ENCODE measurements at places on chromosomes 7 and 10. TPM values are rescaled to one million over a fixed set of nuclear protein-coding genes. Genes with fewer than 3 reads are reported as not detected.
A peak's percentile ranks its signal among the peaks of the same experiment; 100 is the strongest.

DNA sequence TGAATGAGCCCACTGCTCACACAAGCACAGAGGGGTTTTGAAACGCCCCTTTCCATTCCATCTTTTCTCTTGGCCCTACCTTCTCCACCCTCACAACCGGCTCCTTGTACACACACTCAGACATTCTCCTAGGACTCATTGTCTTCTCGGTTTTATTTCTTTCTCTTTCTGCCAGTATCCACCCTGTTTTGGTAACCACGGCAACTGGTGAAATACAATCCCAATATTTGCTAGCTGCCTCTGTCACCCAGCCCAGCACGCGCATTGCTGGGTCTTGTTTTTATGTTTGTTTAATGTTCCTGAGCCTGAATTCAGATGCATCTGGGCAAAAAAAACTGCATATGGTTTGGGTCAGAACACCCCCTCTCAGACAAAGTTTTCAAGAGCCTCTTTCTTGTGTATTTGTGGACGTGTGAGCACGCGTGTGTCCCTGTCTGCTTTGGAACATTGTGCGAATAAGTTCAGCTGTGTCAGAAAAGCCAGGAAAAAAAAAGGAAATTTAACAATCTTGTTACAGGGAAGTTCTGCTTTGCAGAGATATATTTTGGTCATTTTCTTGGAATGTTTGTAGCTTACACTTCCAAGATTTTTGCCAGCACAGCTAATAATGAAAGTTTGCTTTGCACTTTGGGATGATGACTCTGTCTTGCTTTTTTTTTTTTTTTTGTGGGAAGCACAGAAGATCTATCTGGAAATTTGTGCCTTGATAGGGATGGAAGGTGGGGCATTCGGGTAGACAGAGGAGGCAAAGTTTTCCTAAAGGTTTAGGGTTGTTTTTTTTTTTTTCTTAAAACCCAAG lies 225.9 kb downstream of the TRIL start:
- no peak for DNase-seq

Gene PNLIPRP1
- polyA plus RNA-seq = 6,957 TPM

GRCh38 chr10:63614371-63614891 lies 93.2 kb downstream of the REEP3 start:
- DNase-seq = no peak

DNA sequence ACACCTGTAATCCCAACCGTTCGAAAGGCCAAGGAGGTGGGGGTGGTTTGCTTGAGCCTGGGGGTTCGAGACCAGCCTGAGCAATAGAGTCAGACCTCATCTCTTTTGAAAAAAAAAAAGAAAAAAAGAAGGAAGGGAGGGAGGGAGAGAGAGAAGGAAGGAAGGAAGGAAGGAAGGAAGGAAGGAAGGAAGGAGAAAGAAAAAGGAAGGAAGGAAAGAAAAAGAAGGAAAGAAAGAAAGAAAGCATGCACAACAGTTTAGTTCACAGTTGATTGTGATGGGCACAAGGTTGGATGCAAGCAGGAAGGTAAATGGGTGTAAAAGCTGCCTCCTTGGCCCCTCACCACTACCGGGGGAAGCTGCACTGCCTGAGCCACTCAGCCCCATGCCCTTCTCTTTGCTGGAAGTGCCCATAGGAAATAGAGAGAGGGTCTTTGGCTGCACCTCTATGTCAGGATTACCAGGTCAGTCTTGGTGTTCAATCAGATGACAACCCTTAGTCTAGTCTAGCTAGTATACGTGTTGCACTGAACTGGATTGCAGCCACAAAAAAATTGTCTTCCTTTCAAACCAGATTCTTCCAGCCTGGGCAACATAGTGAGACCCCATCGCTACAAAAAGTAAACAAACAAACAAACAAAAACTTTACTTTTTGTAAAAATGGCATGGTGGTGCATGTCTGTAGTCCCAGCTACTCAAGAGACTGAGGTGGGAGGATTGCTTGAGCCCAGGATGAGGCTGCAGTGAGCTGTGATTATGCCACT lies 20.0 kb downstream of the MAP3K8 start:
- DNase-seq = no peak

- DNase-seq = peak; percentile 43
Observed at GRCh38 chr10:14751921-14752320, 22.8 kb downstream of the FAM107B start.

GRCh38 chr10:43390759-43391158 lies 18.2 kb downstream of the HNRNPF start:
- peak; percentile 12 for DNase-seq

DNA sequence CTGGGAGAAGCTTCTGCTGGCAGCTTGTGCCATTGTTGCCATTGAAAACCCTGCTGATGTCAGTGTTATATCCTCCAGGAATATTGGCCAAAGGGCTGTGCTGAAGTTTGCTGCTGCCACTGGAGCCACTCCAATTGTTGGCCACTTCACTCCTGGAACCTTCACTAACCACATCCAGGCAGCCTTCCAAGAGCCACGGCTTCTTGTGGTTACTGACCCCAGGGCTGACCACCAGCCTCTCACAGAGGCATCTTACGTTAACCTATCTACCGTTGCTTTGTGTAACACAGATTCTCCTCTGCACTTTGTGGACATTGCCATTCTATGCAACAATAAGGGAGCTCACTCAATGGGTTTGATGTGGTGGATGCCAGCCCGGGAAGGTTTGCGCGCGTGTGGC lies 220.7 kb downstream of the ADK start:
- no peak for DNase-seq

DNA sequence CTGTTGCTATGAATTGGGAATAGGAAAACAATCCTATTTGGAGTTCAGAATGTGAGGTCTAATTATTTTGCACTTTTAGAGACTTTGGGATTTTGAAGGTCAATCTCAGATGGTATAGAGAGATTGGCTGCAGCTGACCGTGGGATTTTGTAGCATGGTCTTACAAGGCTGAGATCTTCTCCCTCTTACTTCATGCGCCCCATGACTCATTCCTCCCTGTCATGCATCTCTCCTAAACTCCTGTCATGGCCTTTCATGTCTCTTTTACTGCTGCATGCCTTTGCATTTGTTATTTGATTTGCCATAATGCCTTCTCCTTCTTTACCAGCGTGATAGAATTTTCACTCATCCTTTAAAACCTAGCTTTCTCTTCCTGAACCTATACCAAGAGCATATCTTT lies 133.1 kb downstream of the BBS9 start:
- DNase-seq = no peak
